ENCODE measurements at places on chromosomes 5 and 9. TPM values are rescaled to one million over a fixed set of nuclear protein-coding genes. Genes with fewer than 3 reads are reported as not detected.

SYNPO gene
- 0.05 TPM for total RNA-seq

NHP2 gene
- total RNA-seq = 122 TPM

SLCO4C1 gene
- 0.31 TPM for total RNA-seq

KCNV2 gene
- total RNA-seq = not detected

ANKH gene
- total RNA-seq = 61.0 TPM

GLRX gene
- 69.9 TPM for total RNA-seq

SMIM33 gene
- 2.1 TPM for total RNA-seq

DNAH5 gene
- total RNA-seq = not detected

IL4 gene
- total RNA-seq = 1.2 TPM

CCL27 gene
- total RNA-seq = not detected

CBY3 gene
- 0.71 TPM for total RNA-seq

CDC25C gene
- 10.8 TPM for total RNA-seq
